ENCODE measurements at places on chromosomes 7 and 10.

DNA sequence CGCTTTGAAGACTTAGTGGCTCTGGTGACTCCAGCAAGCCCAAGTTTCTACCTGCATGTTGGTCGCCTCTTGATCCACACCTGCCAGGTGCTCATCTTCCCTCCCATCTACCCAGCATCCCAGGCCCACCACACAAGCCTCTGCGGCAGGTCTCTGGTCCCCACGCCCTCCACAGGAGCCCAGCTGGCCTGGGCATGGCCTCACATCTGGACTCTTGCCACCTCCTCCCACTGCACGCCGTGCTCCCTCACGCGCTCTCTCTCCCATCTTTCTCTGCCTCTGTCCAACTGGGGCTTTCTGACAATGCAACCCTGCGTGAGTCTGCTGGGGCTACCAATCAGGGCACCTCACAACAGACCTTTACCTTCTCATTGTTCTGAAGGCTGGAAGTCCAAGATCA, 50.2 kb upstream of the FGFR2 start:
- DNase-seq: no peak

DNA sequence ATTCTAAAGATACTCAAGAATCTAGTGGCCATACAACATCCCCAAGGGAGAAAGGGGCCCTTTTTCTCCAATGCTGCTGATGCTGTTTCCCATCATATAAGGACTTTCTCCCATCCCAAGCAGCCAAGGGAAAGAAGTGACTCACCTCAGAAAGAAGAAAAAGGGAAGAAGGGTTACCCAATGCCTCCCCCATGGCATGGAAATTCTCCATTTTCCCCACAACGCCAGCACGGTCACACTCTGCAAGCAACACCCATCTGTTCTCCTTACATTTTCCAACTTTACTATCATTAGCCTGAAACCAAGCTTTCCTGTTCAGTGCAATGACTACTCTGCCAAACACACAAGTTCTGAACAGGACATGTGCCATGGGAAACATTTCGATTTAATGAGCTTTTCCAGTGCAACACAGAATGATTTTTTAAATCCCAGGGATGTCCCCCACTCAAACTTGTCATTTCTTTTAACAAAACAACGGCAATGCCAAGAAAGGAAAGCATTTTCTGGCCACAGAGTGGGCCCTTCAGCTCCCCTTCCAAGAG, 67.9 kb downstream of the PTPRN2 start:
- DNase-seq: no peak

GRCh38 chr7:158446281-158446680, 141.3 kb downstream of the PTPRN2 start:
- no peak for DNase-seq

- DNase-seq: no peak
Observed at GRCh38 chr10:5627486-5628044, 38.8 kb downstream of the ASB13 start.

All from activated T-cell treated with anti-CD3 and anti-CD28 coated beads for 24 hours (primary cell).